ENCODE measurements at places on chromosomes 16 and 17.

GRCh38 chr16:14489460-14489859 is 140.6 kb downstream of the PARN start:
- DNase-seq = no peak

GRCh38 chr16:78902321-78902720 is 698.2 kb downstream of the MAF start:
- no peak for DNase-seq

- DNase-seq = no peak
Observed at GRCh38 chr17:8823279-8823678, 24.1 kb upstream of the MFSD6L start.

- DNase-seq = no peak
Observed at GRCh38 chr17:17147821-17148220, 58.3 kb downstream of the PLD6 start.

GRCh38 chr16:28276301-28276700 is 16.0 kb upstream of the SBK1 start:
- no peak for DNase-seq

DNA sequence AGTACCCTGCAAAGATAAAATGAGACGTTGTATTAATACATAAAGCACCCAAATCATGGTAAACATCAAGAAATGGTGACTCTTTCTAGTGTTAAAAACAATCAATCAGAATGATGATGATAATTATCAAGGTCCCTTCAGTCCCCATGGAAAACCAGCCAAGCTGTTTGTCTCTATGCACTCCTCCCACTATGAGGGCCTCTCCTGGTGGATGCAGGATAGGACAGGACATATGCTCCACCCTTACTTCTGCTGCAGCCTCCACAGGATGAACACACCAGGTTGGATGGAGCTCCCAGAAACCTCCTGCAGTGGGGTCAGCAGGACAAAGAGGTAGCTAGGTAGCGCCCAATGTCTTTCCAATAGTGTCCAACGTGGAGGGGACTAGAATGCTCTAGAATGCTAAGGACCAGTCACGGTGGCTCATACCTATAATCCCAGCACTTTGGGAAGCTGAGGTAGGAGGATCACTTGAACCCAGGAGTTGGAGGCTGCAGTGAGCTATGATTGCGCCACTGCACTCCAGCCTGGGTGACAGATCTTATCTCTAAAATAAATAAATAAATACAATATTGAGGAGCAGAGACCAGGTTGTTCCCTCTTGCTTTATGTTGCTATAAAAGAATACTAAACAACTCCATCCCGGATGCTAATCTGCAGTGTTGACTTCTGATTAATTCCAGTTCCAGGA is 9.9 kb upstream of the KDM8 start:
- DNase-seq = no peak

GRCh38 chr16:30896261-30896888 is at the start of gene CTF1:
CTF1 (plus strand) TSS chr16:30896614; CDS start chr16:30896644, 30 bp downstream.
- peak; percentile 72 for DNase-seq

DNA sequence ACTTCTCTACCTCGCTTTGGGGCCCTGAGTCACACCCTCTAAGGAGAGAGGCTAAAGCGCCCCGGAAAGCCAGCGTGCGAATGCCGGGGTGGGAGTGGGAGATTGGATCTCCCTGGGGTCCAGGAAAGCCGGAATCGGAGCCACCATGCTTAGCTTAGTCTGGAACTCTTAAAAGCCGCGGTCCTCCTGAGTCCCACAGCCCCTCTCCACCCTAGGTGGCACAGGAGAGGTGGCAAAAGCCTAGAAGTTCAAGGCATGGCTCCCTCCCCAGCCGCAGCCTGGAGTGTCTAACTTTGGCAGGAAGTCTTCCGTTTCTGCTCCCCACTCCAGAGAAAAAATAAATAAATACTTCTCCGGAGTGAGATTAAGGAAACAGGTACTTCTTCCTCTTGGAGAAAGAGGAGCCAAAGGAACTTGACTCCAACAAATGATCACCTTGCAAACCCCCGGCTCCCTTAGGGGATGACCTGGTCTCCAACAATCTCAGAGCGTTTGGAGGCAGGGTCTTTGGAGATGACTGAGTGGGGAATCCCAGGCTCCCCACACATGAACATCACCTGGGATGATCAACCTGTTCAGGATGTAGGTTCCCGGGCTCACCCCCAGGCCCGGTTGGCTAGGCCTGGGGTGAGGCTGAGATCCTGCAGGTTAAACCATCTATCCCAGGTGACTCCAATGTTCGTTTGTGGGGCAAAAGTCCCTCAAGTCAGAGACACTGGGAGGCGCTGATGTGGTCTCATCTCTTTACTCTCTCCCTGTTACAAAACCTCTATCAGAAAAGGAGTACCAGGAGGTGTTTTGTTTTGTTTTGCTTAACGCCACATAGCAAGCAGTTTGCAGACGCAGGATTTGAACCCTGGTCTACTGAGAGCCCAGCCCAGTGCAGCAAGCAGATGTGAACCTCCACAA is 2.9 kb downstream of the CIITA start:
- DNase-seq = no peak

GRCh38 chr16:89599451-89599858 is 14.0 kb upstream of the DPEP1 start:
- no peak for DNase-seq

GRCh38 chr16:20849589-20850390 is 43.5 kb downstream of the REXO5 start:
- DNase-seq = no peak

GRCh38 chr16:878072-878784 is 77.7 kb upstream of the GNG13 start:
- no peak for DNase-seq

DNA sequence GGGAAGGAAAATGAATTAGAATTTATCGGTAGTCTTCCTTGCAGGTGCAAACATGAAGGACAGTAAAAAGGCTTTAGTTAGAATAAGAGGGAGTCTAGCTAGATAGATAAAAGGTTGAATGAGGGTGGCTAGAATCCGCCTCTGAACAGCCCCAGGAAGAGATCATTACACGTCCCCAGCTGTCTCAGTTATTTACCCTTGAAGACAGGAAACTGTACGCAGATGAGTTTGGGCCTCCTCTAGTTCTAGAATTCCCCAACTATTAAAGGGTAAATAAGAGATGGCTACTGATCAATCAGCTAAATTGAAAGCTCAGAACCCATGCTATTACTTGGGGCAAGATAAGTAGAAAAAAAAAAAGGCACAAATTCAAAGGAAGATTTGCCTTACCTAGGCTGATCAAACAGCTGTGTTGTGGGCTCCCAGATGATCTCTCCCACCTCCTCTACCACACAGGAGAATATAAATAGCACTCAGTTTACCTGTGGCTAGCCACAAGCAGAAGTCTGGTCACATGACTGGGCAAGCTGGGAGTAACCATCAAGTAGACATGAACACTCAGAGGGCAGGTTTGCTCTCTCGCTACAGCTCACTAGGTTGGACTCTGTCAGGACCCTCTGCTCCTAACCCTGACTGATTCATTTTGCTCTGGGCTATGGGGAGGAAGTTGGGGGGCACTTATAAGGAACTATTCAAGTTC is 17.0 kb downstream of the FAM117A start:
- DNase-seq = no peak

DNA sequence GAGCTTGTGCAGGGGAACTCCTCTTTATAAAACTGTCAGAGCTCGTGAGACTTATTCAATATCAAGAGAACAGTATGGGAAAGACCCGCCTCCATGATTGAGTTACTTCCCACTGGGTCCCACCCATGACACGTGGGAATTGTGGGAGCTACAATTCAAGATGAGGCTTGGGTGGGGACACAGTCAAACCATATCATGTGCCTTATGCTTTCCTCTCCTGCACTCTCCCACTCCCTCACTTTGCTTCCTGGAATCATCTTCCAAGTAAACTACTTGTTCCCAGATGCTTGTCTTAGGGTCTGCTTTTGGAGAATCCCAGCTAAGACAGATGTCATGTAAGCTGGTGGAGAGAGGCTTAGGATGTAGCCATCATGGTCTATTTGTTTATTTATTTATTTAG is 271.2 kb downstream of the HAPSTR1 start:
- DNase-seq = no peak

DNA sequence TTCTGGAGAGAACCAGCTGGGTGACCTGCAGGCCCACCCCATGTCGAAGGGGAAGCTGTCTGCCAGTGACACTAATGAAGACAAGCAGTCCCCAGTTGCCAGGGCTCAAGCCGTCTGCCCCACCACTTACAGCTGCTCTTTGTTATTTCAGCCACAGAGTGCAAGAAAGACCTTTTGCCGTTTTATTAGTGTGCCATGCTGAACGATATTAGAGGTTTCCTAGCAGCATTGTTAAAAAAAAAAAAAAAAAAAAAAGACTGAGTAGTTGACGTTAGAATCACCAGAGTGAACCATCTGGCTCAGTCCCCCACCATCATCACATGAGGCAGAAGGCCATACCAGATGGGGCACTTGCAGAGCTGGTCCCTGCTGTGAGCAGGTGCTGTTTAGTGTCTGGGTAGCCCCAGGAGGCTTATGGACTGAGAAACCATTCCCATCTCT is 26.5 kb upstream of the SLC39A11 start:
- no peak for DNase-seq

DNA sequence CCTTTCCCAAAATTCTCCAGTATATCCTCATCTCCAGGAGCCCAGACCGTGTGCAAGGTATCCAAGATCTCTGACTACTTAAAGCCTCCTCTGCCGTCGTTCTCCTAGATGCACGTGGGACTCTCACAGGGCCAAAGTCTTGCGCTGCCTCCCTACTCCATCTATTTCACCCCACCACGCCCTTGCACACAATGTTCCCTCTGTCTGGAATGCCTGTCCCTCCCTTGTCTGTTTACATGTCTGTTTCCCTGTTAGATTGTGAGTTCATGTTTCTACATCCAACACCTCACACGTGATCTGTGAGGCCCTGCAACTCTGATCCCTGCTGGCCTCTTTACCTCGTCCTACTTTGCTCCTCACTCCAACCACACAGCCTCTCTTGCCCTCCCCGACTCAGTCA is 4.9 kb upstream of the FZD2 start:
- no peak for DNase-seq

GRCh38 chr17:49951362-49952082 is 17.5 kb upstream of the DLX4 start:
- no peak for DNase-seq

Measured in keratinocyte (primary cell).